T follicular helper cell (primary cell): ENCODE measurements at places on chromosomes 2 and 18.

GRCh38 chr2:226336283-226336682, 463.3 kb downstream of the IRS1 start:
- no peak for DNase-seq

DNA sequence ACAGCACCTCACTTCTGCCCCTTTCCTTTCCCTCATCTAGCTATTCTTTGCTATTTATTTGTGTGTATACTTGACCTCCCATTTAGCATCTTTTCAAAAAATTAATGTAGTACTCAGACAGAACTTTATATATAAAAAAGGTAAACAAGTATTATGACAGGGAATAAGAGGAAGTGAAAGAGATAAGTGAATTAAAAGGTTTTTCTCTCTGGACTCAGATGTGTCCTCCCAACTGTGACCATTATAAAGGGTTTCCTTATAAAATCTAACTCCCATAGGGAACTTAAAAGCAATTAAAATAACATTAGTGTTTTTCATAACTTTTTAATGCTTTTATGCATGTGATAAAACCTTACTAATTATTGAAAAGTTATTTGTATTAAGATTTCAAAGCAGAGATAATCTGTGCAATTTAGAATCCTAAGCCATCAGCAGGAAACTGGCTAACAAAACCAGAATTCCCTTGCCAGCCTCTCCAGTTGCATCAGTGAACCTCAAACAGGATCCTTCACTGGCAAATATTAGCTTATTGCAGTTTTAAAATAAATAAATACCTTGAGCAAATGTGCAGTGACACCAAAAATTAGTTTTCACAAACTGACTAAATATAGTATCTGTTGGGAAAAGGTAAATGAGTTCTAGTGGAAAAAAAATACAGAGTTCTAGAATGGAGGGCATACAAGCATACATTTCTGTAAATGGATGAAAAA, 930.7 kb downstream of the BCL11A start:
- DNase-seq = no peak

DNA sequence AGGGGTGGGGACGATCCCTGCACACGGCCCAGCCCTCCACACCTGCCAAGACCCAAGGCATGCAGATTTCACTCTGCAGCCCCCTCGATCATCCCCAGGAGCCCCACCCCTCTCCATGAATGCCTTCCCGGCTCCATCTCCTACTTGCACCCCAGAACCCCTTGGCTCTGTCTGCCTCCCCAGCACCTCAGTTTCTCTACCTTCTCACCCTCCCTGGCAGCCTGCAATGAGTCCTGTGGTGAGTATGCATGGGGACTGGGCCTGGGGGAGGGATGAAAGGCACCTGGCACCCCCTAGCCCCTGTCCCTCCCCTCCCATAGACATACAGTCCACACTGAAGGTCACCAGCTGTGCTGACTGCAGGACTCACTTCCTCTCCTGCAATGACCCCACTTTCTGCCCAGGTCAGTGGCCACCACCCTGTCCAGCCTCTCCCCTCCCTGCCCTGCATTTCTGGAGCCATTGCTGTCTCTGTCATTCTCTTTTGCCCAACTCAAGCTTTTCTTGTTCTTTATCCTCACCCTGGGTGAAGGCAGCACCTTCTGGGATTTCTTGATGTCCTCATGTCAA, 1.0 kb downstream of the TEX51 start:
- DNase-seq = no peak

DNA sequence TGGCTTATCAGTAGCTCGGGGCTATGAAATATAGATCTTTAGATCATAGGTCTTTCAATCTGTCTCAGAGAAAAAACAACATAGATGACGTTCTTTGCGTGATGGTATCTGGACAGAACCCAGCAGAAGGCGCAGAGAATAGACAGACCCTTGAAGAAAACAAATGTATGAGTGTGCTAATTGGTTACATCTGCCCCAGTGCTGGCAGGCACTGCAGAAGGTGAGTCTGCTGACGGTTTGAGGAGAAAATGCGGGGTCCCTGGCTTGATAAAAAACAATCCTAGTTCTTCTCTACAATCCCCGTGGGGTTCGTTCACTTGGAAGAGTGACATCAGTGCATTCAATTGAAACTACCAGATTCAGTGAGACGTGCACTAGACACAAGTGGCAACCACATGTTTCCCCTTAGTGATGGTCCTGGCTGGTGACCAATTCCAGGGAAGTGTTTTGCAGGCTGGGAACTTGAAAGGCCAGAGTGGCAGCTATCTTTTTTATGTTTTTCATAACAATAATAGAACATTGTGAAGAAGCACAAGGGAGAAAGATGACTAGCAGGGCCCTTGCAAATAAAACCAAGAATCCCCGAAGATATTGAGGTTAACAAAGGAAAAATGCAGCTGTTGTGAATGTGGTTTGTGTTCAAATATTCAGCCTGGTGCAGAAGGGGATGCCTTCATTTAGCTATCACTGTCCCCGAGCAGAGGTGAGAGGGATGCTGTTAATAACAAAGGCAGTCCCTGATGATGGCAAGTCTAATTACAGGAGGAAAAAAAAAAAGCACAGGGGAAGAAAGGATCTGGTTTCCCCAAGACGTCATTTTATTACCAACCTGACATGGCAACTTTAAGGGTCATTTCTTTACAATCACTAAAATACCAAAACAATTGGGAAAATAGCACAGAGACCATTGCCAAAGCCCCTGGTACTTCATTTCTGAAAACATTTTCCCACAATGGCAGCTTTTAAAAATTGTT, 337.6 kb upstream of the FIGN start:
- DNase-seq = no peak

- DNase-seq = no peak
These were observed 32.9 kb downstream of the EHD3 start for GRCh38 chr2:31266804-31267203.
